ENCODE measurements at places on chromosomes 2 and 18.

- DNase-seq = no peak
These were observed 75.5 kb upstream of the TXNDC2 start for GRCh38 chr18:9810299-9810698.

DNA sequence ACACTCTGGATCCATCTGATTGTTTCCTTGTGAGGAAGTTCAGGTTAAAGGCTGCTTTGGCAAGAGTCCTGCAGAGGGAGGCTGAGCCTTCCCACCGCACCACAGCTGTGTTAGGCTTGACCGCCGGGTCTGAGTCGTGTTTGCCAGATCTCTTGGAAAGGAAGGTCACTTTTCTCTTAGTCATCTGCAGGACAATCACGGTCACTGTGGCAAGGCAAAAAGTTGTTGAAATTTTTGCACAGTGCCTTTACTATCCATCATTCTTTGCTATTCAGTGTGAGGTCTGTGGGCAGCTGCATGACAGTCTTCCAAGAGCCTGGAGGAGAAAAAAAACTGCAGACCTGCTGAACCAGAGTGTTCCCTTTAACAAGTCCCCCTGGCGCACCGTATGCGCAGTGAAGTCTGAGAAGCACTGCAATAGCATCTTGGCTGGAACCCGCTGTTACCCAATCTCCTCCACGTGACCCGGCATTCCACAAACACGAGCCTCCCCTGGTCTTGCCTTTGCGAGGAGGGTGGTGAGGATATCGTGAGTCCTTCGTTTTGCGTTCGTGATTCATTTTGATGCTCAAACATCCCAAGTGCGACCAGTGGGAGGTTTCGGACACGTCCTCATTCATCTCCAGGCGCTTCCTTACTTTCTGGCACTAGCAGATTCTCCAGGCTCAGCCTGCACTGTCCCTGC is 23.0 kb downstream of the BIN1 start:
- DNase-seq = no peak

- no peak for DNase-seq
These were observed at the start of gene OBSL1 for GRCh38 chr2:219571311-219572236. OBSL1 (minus strand) TSS chr2:219571539; CDS start chr2:219571232, 307 bp downstream.

DNA sequence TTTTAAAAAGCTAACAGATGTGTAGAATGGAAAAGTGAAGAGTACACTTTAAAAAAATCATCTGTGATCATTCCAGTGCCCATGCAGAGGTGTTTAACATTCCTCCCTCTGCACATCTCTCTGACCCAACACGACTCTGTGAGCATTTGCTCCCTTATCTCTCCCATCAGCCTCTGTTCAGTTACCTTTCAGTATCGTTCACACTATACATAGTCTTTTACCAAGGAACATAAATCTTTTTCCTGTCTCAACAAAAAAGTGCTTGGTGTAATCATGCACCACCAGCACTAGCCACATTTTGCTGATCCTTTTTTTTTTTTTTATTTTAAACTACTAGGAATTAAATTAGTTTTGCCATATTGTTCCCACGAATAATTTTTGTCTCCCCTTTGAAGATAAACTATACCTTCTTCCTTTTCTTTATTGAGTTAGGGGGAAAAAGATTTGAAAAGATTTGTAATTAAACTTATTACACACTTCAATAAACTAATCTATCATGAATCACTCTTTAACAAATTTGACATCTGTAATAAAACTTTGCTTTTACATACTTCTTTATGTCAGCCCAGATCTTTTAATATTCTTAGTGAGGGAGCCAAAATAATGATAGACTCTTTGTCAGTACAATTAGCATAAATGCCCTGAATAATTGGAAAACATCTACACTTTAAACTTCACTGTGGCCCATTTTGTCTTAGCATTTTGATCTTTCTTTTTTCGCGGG is 489.8 kb upstream of the FANCL start:
- DNase-seq = no peak

- no peak for DNase-seq
These were observed 850.6 kb upstream of the CHAC2 start for GRCh38 chr2:52916981-52917380.

DNA sequence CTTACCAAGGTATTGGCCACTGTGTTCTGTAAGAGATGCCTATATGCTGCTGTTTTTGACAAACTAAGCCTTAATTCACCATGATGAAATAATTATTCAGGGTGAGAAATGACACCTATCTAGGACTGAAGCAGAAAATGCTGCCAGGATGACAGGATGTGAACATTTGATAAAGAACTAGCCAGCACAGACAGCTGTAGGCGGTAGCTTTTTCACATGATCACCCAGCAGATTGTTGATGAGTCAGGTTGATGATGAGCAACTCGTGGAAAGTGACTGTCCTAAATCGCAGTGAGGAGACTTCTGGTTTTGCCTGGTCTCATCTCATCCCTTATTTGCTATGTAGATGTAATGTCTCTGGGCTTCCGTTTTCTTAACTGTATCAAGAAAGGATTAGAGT is 144.1 kb downstream of the PRPF40A start:
- DNase-seq = no peak

- DNase-seq = no peak
These were observed 382.6 kb upstream of the ZNF804A start for GRCh38 chr2:184215745-184216144.
